ENCODE measurements at places on chromosomes 12 and 14.

- no peak for DNase-seq
These were observed 98.1 kb downstream of the NCOR2 start for GRCh38 chr12:124469193-124469888.

GRCh38 chr14:77069551-77069950, 28.5 kb upstream of the CIPC start:
- DNase-seq = no peak

- no peak for DNase-seq
These were observed 119.1 kb upstream of the ATXN7L3B start for GRCh38 chr12:74418573-74418972.

GRCh38 chr14:91114079-91115065, 499 bp downstream of the DGLUCY start:
- DNase-seq = peak; percentile 45

GRCh38 chr12:58095002-58095401, 153.6 kb downstream of the ATP23 start:
- no peak for DNase-seq

DNA sequence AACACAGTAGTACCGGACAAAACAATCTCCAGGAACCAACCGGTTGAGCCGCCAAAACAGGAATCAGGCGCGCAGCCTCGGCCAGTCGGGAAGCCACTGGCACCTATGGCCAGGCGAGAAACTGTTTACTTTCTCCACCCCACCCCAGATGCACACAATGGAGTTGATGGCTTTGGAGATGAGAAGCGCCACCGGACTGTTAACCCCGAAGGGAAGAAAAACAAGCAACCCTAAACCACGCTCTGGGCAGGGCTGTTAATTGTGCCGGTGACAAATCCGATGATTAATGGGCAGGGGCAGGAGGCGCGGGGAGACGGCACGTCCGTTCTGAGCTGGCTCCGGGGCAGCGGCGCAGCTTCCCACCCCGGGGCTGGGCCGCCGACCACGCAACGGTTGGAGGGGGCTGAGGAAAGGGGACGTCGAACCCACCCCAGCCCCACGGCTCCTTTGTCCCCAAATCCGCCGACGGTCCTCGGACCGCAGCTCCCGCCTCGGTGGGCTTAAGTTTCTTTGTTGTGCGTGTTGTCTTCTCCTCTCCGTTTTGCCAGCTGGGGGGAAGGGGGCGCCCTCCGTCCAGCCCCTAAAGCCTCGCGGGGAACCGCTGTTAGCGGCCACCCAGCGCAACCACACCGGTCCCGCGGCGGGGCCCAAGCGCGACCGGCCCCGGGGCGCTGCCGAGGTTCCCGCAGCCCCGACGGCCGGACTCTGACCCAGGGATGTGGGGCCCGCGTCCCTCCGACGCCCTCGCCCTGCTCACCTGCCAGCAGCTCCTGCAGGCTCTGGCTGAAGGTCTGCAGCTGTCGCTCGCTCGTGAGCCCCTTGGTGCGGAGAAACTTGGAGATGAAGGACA, 790 bp downstream of the BTG1 start:
- peak; percentile 76 for DNase-seq

DNA sequence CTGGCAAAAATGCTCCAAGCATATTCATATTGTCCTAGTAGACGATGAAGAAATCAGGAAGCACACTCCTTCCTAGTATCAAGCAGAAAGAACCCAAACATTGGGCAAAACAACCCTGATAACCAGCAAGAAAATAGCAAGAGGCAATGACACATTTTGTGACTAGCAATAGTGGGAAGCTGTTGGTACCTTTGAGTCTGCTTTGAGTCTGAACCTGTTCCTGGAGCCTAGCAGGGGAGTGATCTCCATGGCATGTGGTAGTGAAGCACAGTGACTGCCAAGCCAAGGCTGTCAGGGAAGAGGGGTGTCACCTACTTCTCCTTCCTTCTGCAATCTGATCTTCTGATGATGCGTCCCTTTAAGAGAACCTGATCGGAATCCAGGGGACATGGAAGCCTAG, 533.9 kb downstream of the VRK1 start:
- no peak for DNase-seq

DNA sequence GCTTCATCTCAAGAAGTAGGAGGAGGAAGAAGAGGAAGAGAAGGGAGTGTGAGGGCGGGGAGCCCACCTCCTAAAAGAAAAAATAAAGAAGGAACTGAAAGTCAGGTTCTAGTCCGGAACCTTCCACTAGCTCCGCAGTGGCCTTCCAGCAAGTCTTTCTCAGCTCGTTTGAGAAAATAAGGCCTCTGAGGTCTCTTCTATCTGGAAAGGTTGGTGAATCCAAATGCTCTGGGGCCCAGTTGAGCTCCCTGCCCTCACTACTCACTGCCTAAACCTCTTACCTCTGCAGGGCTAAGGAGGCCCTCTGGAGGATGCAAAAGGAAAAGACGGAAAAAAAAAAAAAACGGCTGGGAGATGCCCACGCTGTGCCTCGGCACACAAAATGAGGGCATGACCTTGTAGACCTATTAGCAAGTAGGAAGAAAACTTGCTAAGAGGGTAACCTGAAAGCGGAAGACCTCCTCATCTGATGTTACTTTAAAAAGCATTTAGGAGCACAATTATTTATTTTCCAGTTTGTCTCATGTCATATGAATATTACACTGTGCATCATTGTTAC, 35.9 kb downstream of the FBLN5 start:
- DNase-seq = peak; percentile 34

- no peak for DNase-seq
These were observed 38.2 kb downstream of the IFT43 start for GRCh38 chr14:76023757-76024156.

DNA sequence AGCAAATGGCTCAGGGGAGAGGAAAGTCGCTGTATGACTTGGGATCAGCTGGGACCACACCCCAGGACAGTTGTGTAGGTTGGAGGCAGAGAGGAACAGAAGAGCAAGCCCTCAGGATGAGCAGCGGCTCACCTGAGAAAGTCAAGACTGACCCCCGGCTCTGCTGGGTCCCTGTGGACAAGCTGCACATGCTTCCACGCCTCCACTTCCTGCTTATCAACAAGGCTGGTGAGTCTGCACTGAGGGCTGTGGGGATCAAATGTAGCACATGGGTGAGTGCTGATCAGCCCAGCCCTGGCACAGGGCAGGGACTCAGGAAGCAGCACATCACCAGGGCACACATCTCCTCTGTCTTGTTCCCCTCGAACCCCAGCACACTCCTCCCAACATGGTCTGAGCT, 92.1 kb downstream of the CHGA start:
- DNase-seq = no peak

DNA sequence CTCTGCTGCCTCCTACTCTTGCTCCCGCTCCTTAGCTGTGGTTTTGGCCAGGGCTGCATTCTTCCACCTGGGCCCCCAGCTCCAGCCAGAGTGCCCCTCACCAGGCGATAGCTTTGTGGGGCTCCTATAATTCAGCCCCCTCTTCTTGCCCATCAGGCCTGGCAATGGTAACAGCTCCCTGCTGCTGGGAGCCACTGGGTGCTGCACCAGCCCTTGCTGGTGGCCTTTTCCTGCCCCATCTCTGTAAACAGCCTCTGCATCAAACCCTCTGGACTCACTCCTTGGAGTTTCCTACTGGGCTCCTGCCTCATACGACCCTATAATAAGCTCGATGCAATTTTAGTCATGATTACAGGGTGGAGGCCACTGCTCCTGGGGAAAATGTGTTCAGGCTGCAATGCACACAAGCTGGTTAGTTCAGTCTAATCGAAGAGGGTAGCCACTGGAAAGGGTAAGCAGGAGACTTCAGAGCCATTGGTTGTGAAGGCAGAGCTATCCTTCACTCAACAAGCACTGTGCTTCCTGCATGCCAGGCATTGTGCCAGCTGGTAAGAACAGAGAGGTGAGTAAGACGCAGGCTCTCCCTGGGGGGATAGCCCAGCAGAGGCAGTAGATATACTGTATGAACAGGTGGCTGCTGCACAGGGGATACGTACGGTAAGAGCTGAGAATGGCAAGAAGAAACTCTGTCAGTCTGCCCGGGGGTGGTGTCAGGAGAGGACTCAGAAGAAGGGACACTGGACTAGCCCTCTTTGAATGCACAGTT, 24.7 kb downstream of the CLMN start:
- peak; percentile 57 for DNase-seq

DNA sequence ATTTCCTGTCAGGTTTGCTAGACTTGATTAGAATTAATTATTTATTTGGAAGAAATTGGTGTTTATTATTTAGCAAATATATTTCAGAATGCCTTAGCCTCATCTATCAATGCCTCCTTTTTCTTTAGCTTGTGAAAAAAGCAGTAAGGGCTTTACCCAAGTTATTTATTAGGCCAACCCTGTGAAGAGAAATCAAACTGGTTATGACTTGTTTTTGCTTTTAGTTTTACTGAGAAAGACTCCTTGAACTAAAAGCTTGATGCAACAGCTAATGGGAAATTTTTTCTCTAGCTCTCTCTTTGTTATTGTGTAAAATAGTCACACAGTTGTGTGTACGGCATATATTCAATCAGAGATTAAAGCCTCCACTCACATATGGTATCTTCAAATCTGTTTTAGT, 306.8 kb downstream of the DIO2 start:
- DNase-seq = no peak

GRCh38 chr14:57747036-57747435, 118.9 kb downstream of the SLC35F4 start:
- peak; percentile 13 for DNase-seq

DNA sequence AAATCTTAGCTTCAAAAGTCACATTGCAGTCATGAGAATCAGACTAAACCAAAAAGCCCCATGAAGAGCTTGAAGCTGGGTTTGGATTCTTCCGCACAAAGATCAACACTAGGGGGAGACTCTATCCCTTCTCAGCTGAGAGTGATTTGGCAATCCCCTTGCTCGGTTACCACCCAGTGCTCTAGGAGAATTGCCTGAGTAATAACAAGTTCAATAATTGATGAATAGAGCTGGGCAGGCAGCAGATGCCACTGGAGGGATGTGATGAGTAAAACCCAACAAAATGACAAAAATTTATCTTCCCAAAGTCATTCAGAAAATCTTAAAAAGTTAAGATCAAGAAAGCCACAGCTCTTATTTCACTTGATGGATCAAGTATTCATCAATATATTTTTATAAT, 185.6 kb upstream of the ARID2 start:
- peak; percentile 67 for DNase-seq

GRCh38 chr12:126747530-126748149, 1519.3 kb upstream of the TMEM132C start:
- DNase-seq = peak; percentile 7

GRCh38 chr12:122374707-122375106, 47.8 kb downstream of the CLIP1 start:
- no peak for DNase-seq

DNA sequence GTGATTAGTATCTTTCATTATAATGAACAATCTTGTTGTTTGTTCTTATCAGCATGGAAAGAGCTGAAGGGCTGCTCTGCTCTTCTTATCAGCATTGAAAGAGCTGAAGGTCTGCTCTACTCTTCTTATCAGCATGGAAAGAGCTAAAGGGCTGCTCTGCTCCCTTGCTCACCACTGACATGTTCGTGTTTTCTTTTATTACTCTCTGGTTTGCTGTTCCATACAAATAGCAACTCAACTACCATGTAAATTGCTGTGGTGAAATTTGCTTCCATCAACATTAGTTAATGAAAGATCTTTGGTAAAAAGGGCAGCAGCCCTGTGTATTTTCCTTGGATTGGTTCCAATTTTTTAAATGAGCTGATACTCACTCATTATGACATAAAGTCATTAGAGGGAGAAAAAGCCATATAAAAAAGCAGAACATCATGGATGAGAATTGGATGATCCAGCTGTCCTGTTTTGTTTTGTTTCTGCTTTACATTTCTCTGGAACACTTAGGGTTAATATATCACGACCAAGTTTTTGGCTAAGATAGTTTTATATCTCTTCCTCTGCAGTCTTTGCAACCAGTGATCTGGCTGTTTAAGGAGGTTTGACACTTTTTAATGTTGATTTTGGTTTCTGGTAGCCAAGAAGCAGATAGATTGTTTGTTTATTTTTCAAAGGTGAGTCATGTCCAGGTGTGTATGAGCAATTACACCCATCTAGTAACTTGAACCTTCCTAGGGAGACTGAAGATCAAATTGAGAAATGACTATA, 356.6 kb downstream of the CEP128 start:
- DNase-seq = no peak

- DNase-seq = no peak
These were observed 41.4 kb downstream of the C14orf132 start for GRCh38 chr14:96080571-96080970.

DNA sequence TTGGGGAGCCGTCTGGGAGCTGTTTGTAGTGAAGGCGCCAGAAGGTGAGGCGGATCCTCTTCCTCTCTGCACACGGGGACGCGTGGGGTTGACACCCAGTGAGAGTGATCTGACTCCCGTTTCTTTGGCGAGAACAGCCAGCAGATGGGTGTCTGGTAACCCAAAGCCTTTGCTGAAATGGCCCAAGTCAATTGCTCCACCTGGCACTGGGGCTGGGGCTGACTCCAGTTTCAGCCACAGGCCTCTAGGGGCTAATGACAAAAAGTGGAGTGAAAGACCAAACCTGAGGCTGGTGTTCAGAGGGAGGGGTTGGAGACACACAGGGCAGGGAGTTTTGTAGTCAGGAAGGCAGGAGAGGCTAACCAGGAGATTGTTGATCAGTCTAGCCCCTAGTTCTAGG, 87.0 kb downstream of the FRMD6 start:
- no peak for DNase-seq

DNA sequence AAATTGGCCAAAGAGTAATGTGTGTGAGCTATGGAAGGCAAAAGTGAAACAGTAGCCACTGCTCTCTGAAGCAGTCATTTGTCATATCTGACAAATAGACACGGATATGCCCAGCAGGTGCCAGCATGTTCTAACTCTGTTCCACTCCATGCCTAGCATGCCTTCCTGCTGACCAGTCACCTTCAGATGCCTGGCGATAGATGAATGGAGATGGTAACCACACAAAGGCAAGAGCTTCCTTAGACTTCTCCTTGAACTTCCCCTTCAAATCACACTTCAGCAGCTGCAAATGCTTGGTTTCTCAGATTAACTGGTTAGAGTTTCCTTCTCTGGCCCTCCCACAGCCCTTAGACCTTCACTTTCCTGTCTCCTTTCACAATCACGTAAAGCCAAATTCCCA, 429.9 kb downstream of the DAD1 start:
- no peak for DNase-seq

DNA sequence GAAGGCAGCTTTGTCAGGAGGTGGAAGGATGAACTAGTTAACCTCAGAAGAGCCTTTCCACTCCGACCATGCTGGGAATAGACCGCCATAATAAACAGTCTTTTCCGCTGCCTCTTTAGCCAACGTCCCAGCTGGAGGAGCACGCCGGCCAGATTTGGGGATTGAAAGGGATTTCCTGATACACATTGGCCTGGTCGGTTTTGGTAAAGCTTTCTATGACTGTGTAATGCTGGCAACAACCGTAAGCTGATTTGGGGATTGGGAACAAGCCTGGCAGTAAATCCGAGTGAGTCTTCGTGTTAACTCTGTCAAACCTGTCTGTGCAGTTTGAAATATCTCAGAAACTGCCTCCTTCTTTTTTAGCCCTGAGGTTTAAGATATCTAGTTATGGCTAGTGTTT, 87.0 kb downstream of the DAD1 start:
- no peak for DNase-seq

Data from fibroblast of skin of right biceps (primary cell).